Gastrocnemius medialis (tissue), 4 donors: ENCODE measurements at places on chromosomes 12 and 14.

GRCh38 chr14:99749142-99749541, 44.1 kb upstream of the EML1 start:
- no peak for DNase-seq

DNA sequence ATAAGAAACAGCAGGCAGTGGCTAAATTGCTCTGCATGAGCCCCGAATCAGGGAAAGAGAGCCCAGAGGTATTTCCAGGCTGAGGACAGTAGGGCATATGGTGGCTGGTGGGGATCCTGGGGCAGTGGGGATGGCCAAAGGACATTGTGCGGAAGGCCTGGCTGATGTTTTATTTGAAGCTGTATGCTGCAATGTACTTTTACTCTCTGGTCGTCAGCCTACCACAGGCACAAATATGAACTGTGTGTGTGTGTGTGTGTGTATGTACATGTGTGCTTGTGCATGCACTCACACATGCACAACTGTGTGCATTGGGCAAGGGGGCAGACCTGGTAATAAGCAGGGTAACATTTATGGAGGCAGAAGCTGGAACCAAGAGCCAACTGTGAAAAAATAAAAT, 74.7 kb upstream of the GZMB start:
- DNase-seq: no peak

- DNase-seq: no peak
Measured at GRCh38 chr14:72600551-72601330, 293.2 kb downstream of the DPF3 start.

DNA sequence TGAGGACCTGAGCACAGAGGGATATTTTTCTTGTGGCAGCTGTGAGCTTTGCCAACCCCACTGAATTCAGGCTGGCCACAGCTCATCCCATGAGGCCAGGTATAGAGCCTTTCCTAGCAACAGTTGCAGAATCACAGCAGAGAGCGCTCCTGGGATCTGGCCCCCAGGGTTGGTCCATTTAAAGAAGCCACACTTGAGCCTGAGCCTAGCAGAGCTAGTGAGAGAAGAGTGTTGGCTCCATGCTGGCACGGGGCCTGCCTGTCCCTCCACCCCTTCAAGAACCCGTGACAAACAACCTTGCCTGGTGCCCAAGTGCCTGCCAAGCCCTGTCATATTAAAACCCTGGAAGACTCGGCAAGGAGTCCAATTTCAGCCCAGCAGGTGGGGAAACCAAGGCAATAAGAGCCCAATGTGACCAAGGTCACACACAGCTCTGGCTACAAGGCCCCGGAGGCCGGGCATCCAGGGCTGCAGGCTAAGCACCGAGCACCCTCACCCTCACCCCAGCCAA, 91.6 kb downstream of the LRRC74A start:
- peak; percentile 97 for DNase-seq

DNA sequence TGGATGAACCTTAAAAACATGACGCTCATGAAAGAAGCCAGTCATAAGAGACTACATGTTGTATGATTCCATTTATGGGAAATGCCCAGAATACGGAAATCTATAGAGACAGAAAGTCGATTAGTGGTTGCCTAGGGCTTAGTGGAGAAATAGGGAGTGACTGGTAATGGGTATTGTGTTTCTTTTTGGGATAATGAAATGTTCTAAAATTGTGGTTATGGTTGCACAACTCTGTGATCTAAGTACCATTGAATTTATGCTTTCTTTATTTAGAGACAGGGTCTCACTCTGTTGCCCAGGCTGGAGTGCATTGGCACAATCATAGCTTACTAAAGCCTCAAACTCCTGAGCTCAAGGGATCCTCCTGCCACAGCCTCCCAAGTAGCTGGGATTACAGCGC, 8.0 kb downstream of the RBMS2 start:
- DNase-seq: no peak

DNA sequence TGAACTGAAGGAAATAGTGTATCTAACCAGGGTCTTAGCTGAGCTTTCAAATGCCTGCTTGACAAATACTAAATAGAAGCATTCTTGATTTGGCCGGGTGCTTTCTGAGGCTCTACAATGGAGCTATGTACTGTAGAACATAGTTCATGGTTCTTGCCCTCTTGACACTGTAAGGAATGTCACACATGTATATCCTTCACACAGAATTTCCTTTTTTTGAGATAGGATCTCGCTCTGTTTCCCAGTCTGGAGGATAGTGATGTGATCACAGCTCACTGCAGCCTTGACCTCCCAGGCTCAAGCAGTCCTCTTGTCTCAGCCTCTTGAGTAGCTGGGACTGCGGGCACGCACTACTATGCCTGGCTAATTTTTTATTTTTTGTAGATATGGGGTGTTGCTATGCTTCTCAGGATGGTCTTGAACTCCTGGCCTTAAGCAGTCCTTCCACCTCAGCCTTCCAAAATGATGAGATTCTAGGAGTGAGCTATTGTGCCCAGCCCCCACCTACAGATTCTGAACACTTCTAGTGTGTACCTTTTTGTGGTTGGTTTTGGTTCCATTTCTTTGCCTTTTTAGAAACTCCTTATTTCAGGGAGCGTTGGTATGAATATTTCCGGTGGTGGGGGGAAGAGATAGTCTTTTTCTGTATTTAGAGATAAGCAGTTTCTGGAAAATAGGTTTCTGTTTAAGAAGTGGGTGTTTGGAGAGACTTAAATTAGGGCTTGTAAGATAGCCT, 4.2 kb downstream of the MLXIP start:
- DNase-seq: no peak

- no peak for DNase-seq
Measured at GRCh38 chr12:116603546-116604177, 44.5 kb downstream of the MAP1LC3B2 start.

GRCh38 chr14:79906994-79907393, 304.3 kb downstream of the DIO2 start:
- no peak for DNase-seq

- DNase-seq: no peak
Measured at GRCh38 chr12:27309293-27309994, 23.2 kb upstream of the BMAL2 start.

- DNase-seq: no peak
Measured at GRCh38 chr12:23887055-23887835, 62.2 kb downstream of the SOX5 start.

- no peak for DNase-seq
Measured at GRCh38 chr12:3891201-3891600, 18.0 kb upstream of the PARP11 start.

- no peak for DNase-seq
Measured at GRCh38 chr12:54199034-54199433, 10.2 kb upstream of the SMUG1 start.

- no peak for DNase-seq
Measured at GRCh38 chr12:10068644-10069043, 30.1 kb downstream of the CLEC1A start.

DNA sequence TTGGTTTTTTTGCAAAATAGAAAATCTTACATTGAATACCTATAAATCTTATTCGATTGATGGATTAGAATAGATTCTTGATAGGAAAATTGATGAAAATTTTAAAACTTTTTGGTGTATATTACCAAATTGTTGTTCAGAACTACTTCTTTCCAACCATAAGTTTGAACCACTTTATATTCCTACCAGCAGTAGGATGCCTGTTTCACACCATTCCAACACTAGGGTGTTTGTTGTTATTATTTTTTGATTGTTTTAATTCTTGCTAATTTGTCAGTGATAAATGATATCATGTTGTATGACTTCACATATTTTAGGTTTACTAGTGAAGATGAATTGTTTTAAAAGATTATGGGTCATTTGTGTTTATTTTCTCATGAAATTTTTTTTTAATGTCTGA, 43.4 kb downstream of the UTP20 start:
- DNase-seq: no peak

DNA sequence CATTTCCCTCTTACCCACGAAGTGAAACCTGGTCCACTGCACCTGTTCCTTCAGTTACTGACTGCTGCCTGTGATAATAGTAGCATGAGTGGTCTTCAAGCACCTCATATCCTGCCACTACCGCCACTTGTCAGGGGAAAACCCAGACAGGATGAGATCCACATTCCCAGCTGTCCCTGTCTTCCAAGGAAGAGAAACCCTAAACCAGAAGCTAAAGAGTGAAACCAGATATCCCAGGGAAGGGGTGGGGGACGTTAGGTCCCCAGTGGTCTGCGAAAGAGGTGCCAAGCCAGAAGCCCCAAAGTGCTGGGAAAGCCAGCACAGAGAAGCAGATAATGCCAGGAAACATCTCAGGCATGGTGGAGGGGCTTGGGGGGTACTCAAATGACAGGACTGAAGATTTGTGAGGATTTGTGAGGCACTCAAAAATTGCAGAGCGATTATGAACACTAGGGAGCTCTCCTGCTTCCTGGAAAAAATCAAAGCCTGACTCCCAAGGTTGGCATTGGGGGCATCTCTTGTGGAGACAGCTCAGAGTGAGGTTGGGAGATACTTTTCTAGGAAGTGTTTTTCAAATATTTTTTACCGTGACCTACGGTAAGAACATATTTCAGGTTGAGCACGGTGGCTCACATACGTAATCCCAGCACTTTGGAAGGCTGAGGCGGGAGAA, 77.9 kb downstream of the TMEM30B start:
- DNase-seq: peak; percentile 73

DNA sequence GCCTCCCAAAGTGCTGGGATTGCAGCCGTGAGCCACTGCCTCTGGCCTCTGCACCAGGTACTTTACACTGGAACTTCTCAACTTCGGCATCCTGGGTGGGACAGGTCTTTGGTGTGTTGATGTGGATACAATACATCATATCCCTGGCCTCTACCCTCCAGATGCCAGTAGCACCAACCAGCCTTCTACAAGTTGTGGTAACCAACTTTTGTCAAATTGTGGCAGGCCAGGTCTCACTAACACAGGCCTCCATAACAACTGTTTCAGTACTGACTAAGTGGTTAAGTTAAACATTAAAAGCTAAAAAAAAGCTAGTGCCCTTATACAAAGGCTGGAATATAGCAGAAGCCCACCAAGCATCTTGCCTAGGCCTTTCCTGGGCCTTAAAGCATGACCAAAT, 232.9 kb downstream of the PCNX1 start:
- DNase-seq: no peak

GRCh38 chr14:57189070-57189469, 79.6 kb downstream of the EXOC5 start:
- DNase-seq: no peak

DNA sequence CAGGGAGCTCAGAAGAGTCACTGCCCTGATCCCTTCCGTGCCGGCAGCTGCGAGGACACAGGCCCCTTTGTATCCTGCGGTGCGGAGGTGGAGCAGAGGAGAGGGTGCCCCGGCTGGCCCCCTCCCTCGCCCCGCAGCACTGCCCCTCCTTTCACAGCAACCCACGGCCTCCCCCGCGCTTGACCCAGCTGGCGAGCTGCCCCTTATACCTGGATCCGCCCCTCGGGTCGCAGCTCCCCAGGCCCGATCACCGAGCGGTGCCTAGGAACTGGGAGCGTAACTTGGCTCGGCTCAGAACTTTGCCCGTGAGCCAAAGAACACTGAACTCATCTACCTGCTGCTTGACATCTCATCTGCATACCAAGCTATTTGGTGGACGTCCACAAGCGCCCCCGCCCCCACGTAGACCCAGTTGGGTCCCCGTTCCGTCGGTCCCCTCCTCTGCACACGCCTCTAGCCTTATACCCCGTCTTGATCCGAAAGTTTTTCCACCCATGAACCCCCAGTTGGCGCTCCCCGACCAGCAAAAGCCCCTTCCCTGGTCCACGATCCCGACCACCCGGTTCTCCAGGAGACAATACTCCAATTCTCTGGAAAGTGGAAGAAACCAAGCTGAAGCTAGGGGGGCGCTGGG, 697 bp upstream of the DNAJC14 start:
- DNase-seq: no peak

DNA sequence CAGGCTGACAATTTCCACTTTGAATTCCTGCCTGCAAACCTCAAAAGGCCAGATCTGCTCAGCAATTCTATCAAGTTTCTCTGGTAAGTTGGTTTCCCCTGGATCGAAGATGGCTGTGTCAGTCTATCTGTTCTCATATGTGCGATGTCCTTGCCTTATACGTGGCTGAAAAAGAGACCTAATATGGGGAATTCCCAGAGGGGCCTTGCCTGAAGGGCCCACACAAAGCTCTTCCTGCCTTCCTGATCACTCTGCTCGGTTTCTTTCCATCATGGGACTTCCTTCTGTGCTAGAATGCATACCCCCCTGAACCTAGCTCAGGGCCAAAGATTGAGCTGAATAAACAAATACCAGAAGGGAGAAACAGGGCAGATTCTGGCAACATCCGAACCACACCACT, 13.2 kb downstream of the TCL1B start:
- DNase-seq: no peak
